ENCODE measurements at places on chromosomes 4 and X.

GRCh38 chr4:12399781-12400180 is 971.1 kb upstream of the HS3ST1 start:
- DNase-seq: no peak

DNA sequence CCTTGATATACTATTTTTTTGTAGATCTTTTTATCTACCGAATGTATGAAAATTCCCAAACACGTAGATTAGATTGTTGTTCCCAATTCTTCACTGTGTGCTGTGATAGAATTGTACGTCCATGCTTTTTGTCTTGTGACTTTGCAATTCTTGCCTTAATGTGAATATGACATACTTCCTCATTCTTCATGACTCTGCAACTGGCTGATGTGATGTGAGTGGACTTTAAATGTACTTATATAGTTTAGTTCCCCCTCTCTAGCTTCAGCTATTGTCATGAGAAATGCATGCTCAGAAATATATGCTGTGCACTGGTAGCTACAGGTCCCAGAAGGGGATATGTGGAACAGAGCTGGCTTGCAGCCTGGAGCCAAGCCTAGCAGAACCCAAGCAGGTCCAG is 89.4 kb downstream of the FTHL17 start:
- no peak for DNase-seq

GRCh38 chrX:120874678-120875557 is 748 bp downstream of the CT47B1 start:
- DNase-seq: no peak

DNA sequence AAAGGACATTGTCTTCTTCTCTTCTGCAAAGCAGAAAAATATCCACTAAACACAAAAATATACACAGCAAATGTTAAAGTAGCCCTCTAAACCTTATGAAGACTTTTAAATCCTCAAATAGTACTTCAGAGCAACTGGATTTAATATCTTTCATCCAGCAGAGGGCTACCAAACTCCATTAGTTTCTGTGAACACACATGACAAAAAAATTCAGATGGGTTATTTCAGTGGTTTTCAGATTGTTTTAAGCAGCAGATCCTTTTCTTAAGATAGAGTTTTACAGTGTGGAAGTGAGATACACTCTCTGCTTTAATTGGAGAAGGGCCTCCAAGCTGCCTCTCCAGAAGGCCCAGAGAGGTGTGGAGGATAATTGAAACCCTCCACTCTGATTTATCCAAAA is 56.7 kb downstream of the ANK2 start:
- DNase-seq: no peak

DNA sequence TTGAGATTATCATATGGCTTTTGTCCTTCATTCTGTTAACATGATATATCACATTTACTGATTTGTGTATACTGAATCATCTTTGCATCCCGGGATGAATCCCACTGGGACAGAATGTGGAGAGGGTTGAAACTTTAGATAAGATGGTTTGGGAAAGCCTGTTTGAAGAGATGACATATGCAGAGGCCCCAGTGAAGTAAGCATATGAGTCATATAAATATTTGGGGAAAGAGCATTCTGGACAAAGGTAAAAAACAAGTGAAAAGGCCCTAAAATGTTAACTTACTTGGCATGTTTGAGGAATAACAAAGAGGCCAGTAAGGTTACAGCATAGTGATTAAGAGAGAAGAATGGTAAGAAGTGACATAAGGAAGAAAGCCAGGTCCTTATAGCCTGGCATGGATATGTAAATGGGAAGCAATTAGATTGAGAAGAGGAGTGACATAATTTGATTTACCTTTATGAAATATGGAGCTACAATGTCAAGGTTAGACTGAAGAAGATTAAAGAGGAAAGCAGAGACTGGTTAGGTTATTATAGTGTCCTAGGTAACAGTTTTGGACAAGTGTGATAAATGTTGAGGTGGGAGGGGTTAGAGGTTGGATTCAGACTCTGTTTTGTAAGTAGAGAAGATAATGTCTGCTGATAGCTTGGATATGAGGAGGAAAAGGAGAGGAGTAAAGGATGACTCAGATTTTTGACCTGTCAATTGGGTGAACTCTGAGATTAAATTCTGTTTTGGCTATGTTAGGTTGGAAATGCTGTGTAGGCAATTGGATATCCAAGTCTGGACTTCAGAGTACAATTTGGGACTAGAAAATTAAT is 54.6 kb upstream of the DRP2 start:
- no peak for DNase-seq

DNA sequence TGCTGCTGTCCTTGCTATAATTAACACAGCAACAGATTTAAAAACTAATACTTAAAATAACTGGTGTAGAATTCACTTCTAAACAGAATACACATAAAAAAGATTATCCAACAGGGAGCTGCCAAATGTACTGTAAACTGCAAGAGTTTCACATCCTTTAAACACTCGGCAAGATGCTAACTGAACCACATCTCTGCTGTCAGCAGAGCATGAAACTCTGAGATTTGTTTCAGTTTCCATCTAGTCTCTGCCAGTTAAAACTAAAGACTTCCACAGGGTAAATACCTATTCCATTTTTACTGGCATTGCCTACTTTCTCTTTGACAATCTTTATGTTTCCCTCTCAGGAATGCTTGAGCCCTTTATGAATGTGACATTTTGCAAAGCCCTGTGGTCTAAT is 127.7 kb downstream of the SLC7A11 start:
- no peak for DNase-seq

DNA sequence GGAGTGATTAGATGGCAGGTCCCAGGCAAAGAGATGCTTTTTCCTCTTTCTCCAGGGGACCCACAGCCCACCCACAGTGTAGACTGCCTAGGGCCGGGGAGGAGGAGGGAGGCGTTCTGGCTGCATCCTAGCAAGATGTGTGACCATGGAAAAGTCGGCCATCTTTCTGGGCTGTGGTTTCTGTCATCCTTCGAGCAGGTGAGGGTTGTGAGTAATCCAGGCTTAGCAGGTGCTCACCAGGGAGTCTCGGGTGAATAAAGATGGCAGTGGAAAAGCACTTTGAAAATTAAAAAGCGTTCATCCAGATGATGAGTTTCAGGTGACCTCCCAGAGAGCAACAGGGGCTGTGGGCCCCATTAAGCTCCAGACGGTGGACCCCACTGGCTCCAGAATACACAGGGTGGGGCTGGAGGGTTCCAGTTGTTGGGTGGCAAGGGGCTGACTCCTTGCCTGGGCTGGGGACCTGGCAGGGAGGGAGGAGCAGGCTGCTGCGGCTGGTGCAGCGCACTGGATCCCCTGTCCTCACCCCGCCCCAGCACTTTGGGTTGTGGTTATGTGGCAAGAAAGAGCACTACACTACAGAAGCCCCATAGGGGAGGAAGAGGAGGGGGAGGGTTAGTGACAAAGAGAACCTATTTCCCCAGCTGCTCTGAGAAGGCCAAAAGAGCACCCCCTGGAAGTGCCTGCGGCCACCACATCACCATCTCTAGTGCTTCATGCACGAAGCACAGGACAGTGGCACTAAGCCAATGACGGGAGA is 23.7 kb downstream of the ELF4 start:
- peak; percentile 56 for DNase-seq

GRCh38 chr4:73258436-73258685 is 237 bp downstream of the ANKRD17 start:
- DNase-seq: peak; percentile 55

DNA sequence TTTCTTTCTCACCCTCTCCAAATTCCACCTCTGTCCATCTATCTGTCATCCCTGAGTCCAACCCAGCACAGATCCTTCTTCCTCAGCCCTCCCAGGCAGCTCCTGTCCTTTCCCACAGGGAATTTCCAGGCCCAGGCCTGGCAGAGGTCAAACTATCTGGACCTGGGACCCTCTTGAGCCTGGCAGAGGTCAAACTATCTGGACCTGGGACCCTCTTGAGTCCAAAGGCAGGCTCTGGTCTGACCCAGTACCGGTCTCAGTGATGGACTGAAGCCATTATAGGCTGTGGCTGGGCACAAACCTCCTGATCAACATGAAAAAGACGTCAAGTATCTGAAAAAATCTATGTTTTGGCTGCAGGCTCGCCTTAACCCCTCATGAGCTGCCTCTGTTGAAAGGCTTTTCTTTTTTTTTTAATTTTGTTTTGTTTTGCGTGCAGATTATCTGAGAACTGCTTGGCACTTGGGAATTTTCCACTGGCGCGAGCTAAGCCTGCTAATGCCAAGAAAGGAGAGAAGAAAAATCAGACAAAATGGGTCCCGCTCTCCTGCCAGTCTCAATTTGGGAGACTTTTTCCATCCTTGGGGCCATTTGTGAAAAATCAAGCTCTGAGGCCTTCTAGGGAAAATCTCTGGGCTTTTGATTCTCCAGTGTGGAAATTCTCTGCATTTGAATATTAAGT is 31.2 kb downstream of the MSX1 start:
- no peak for DNase-seq

DNA sequence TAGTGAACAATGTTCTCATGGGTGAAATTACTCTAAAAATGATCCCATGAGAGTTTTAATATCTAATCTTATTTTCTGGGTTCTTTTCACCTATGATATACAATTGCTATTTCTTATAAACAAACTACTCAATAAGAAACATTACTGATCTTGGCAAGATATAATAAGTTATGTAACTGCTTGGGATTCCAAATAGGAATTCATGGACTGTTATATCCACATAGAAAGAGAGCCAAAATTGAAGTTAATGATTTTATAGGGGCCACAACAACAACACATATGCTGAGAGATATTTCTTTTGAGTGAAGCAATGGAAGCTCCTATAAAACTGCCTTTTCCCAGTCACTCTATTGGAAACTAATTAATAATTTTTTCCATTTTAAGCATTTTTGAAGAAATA is 90.4 kb upstream of the TLL1 start:
- no peak for DNase-seq

DNA sequence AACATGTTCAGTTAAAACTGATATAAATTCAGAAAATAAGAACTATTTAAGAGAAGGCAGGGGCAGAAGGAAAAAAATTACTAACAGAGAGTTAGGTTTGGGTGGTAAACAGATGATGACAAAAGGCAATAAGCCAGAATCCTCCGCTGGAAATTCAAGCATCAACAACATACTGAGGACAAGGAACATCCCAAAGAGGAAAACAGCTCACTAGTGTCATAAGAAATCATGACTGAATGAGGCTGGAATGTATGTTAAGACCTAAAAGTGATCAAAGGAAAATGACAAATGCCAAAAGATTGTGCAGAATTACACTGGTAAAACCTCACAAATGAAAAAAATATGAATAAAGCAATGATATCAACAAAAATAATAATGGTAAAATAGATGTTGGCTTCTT is 88.4 kb downstream of the WDFY3 start:
- no peak for DNase-seq

- no peak for DNase-seq
Measured at GRCh38 chrX:46678232-46678631, 80.7 kb downstream of the SLC9A7 start.

DNA sequence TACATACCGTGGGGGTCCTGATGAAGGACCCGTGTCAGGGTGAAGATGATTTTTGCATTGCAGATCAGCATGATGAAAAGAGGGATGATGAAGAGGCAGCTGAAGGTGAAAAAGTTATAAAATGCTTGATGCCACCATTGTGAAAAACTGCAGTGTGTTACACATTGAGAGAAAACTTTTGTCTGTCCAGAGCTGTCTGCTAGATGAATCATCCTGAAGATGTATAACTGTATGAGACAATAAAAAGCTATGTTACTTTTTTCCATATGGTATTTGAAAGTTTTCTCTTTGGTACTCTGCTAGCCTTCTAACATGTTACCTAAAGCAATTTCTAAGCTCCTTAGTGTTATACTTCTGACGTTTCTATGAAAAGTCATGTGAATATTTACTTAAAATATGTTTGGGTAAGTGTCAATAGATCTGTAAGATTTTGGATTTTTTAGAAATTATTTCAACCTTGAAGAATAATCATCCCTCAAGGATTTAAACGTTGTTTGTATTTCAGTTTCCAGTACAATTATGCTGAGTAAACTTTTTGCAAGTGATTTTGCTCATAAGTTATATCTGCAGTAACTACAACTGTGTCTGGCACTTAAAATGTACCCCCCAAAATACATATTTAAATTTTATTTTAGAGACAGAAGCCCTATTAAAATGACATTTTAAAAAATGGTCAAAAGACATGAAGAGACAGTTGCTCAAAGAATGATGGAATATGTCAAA is 9.5 kb downstream of the GNRHR start:
- DNase-seq: no peak

GRCh38 chr4:31530555-31530954 is 810.4 kb downstream of the PCDH7 start:
- DNase-seq: no peak

- no peak for DNase-seq
Measured at GRCh38 chr4:6126971-6127745, 73.2 kb downstream of the JAKMIP1 start.

DNA sequence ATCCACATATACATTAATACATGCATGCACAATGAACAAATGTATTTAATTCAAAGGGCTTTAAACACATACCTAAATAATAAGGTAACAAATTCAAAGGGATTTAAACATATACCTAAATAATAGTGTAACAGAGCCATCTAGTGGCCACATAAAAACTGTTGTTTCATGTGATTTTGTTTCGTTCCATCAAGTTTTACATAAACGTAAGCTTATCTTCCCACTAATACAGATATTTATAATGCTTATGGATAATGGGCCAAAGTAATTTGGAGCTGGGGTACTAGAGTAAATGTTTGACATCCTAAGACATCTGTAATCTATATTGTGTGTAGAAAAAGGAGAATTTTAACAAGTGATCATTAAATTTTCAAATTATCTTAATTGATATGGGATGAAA is 82.3 kb downstream of the PRSS12 start:
- DNase-seq: no peak

- no peak for DNase-seq
Measured at GRCh38 chrX:149630681-149631233, 835 bp downstream of the TMEM185A start.

DNA sequence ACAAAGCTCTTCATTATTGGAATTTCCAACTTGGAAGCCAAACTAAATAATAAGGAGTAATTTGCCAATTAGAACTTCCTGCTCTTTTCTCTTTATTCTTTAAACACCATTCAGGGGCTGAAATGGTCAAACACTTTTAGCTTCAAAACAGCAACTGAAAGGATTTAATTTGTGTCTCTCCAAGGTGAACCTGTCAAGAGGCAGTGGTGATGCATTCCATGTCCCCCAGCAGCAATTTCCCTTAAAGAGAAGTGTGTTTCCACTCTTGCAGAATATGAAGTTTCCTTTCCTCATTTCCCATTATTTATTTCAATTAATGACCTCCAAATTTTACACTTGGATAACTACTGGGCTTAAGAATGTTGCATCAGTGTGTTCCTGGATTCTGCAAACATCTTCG is 156.0 kb downstream of the COL25A1 start:
- no peak for DNase-seq

- no peak for DNase-seq
Measured at GRCh38 chr4:33268776-33269175, 2548.6 kb downstream of the PCDH7 start.

GRCh38 chr4:7335344-7336066 is 99.2 kb downstream of the PSAPL1 start:
- peak; percentile 51 for DNase-seq

Data from T-helper 2 cell (primary cell).